ENCODE measurements at places on chromosomes 1 and 21.

GRCh38 chr1:33378976-33379375, 51.9 kb downstream of the PHC2 start:
- no peak for DNase-seq

- DNase-seq = no peak
Observed at GRCh38 chr1:212698467-212699103, 1.1 kb downstream of the BATF3 start.

DNA sequence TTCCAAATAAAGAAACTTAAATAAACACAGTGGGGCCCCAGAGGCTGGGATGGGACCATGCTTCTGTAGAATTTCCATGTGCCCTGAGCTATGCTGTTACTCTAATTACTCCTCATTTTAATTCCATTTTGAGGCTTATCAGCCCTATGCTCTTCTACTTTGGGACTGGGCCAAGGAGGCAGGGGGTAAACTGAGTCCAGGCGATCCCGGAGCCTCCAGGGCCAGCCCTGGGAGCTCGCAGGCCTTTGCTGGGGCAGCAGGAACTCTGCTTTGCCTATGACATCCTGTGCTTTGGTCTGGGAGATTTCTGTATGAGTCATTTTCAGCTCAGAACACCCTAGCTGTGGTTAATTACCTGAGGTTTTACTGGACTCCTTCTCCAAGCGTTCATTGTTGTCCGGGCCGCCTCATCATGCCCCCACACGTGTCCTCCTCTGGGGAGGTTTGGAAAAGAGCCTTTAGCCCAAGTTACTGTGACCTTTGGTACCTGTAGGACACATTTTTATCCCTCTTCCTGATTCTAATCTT, 95.7 kb downstream of the RHOU start:
- DNase-seq = no peak

- DNase-seq = no peak
Observed at GRCh38 chr21:37534431-37534830, 167.9 kb downstream of the DYRK1A start.

- DNase-seq = no peak
Observed at GRCh38 chr1:32861904-32862695, 8.6 kb downstream of the FNDC5 start.

- no peak for DNase-seq
Observed at GRCh38 chr1:203229471-203230135, at the start of gene CHIT1. Gene CHIT1 (minus strand): TSS chr1:203229673. CDS start chr1:203229636, 37 bp downstream.

DNA sequence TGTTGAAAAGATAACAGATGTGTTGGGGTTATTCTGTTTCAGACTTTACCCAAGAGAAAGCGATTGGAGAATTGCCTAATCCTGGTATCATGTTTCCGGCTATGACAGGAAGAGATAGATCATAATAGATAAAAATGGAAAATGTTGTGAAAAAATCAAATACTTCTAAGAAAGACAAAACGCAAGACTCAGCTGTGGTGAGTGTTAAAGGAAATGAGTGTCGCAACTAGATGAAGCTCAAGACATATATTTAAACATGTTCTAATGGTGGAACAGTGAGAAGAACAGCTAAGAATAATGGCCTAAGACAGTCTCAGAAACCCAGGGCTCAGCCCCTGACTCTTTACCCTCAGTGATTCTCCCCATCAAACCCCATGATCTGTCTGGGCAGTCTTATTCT, 426.7 kb upstream of the RUNX1 start:
- DNase-seq = no peak

DNA sequence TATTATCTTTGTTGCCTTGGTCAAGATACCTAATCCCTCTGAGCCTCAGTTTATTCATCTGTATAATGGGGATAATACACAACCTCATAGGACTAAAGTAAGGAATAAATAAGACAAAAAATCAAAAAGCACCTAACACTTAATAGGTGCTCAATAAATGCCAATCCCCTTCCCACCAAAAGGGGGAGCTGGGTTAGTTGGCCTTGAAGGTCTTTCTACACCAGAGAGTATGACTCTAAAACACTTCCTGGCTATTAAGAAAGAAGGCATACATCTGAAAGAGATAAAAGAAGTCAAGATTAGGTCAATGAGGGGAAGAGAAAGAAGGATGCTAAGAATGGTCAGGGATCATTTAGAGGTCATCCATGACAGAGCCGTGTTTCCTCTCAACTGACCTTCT, 11.1 kb downstream of the VSIG8 start:
- no peak for DNase-seq

GRCh38 chr1:184930645-184931044, 43.7 kb downstream of the NIBAN1 start:
- DNase-seq = no peak

- DNase-seq = no peak
Observed at GRCh38 chr1:157371826-157372225, 180.5 kb downstream of the FCRL5 start.

DNA sequence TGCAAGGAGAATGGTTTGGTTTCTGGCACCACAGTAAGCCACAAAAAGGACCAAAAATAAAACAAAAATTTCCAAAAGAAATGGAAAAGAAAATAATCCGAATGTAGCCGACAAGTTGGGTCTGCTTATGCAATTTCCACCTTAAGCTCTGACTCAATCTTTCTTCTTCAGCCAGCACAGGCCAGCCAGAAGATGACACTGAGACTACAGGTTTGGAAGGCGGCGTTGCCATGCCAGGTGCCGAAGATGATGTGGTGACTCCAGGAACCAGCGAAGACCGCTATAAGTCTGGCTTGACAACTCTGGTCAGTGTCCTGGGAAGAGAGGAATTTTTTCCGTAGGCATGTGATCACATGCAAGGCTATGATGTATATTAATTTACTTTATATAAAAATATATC, 23.4 kb downstream of the PDPN start:
- no peak for DNase-seq

DNA sequence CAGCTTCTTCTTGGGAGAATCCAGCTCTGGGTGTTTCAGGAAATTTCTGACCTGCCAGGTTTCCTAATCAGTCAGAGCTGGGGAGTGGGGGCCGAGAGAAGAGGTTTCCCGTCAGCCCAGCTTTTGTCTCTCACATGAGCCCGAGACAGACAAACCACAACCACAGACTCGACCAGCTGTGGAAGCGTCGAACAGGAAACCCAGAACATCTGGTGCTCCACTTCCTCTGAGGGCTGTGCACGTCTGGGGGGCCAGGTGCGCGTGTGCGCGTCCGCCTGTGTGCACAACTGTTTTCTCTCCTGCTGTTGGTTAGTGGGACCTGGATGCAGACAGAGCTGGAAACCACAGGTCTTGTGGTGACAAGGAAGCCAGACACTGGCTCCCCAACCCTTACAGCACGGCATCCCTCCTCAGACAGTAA, 113.0 kb upstream of the SLC25A33 start:
- peak; percentile 80 for DNase-seq

- DNase-seq = no peak
Observed at GRCh38 chr1:11298390-11299224, 25.6 kb downstream of the UBIAD1 start.

DNA sequence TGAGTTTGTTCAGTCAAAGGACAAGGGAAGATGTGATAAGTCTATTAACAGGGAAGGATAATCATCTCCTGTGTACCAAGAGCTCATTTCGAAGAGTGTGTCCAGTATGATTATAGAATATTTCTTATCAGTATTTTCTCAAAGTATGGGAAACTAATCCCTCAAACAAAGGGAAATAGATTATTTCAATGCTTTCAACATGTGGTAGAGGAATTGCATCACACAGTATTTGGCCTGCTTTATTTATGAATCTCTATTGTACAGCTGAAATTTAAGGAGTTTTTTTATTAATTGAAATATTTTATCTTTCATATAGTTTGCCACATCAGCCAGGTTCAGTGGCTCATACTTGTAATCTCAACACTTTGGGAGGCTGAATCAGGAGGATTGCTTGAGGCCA, 151.0 kb downstream of the CLEC20A start:
- no peak for DNase-seq

DNA sequence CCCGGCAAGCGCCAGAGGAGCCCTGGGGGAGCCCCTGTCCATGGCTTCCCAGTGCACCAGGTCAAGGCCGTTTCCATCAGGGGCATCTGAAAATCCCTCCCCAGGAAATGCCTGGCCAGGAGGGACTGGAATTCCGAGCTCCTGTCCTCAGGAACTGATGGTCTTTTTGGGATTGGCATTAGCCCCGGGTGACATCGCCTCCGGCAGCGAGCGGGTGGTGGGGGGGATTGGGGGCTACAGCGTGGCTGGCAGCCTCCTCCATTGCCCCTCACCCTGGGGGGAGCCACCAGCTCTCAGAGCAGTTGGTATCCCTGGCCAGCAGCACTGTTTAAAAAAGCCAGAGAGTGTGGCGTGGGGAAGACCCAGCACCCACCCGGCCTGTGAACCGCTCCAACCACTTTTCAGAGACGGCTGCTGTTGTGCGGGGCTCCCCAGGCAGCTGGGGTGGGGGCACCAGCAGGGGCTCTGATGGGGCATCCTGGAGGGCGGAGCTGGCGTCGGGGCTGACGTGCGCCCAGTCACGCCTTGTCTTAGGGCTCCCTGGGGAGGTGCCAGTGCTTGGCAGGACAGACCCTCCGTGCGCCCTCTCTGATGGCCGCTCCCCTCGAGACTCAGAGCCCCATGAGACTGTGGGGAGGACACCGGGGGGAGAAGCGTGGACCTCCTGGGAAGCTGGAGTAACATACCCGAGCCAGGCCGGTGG, 62.9 kb upstream of the TTC34 start:
- DNase-seq = no peak

- no peak for DNase-seq
Observed at GRCh38 chr1:32813941-32814739, 3.0 kb downstream of the YARS1 start.

GRCh38 chr1:64167176-64167575, 36.2 kb upstream of the UBE2U start:
- DNase-seq = no peak

GRCh38 chr1:11482198-11482597, 3.2 kb downstream of the DISP3 start:
- no peak for DNase-seq

DNA sequence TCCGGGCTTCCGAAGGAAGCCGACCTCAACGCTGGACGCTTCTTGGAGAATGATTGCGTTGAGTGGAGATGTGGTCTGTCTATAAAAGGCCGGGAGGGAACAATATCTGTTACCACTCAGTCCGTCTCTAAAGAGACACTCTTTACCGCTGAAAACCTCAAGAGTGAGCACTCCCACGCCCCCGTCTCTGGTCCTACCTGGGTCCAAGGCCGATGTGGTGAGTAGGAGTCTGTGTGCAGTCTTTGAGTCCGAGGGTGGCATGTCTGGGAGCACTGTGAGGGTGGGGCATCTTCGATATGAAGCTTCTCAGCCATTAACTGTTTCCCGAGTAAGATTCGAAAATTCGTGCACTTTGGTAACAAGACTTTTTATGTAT, 576 bp downstream of the ZFP69 start:
- no peak for DNase-seq

GRCh38 chr1:232249339-232249738, 380.6 kb downstream of the SIPA1L2 start:
- DNase-seq = no peak

GRCh38 chr1:192724670-192725069, 84.2 kb upstream of the RGS2 start:
- no peak for DNase-seq

DNA sequence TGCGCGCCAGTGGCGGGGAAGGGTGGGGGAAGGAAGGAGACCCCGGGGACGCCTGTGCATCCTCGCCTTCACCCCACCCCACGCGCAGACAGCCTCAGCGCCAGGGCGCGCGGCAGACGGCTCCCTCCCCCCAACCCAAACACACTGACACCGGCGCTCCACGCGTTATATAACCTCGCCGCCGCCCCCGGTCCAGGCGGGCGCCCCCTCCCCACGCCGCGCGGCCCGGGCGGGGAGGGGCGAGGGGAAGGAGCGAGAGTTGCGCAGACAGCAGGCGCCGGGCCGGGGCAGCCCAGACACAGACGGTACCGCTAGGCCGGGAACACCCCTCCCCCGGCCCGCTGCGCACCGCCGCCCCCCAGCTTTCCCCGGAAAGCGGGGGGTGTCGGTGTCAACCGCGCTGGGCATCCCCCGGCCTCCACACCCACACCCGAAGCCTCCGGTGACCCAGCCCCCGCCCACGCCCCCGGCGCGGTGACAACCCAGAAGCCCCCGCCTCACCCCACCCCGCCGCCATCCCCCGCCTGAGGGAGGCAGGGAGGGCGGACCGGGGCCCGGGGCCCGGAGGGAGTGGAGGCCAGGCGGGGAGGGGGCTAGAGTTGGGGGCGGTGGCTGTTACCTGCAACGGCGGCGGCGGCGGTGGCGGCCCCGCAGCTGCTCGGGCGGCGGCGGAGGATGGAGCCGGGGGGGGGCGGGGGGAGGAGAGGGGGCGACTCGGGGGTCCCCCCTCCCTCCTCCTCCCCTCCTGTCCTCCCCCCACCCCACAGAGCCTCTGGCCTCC, 432 bp downstream of the AKT3 start:
- DNase-seq = peak; percentile 68

- no peak for DNase-seq
Observed at GRCh38 chr1:5944154-5944842, 47.9 kb downstream of the NPHP4 start.

DNA sequence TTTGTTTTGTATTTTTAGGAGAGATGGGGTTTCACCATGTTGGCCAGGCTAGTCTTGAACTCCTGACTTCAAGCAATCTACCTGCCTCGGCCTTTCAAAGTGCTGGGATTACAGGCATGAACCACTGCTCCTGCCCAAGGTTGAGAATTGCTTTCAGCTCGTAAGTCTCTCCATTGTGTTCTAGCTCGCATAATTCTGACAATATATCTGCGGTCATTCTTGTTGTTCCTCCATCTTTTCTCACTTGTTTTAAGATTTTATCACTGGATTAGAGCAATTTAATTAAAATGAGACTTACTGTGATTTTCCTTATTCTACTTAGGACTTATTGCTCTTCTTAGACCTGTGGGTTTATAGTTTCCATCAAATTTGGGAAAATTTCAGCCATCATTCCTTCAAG, 102.9 kb downstream of the AHCTF1 start:
- no peak for DNase-seq

DNA sequence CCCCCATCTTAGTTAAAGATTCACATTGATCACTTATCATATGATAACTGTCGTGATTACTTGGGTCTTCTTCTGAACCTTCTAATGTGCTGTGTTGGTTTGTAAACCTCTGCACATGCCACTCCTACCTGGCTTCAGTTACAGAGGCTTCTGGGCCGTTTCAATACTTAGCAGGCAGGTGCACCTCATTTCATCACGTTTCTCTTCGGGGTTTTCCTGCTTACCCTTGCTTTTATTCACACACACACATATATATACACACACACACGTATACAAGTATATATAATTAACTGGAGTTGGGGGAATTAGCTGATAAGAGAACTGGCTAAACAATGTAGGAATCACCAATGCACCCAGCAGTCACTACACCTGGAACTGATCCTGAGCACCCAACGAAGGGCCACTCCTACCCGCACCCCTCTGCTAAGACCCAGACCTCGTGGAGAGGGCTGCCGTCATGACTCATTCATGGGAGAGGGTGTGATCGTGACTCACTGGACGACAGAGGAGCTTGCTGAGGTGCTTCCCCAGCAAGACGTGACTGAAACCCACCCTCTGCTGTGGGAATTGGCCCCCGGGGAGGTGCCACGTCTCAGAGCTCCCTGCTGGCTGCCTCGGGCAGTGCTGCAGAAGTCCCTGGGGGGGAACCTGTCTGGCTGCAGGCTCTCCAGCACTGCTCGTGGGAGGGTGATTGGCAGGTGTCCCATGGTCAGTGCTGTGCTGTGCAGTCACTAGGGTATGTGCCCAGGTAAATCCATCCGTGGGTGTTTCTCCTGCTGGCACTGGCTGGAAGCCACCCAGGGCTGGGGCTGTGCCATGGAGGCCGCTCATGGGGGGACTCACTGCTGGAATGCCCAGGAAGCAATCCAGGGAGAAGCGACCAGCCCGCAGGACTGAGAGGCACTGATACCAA, 166.6 kb downstream of the DYRK1A start:
- DNase-seq = no peak

- no peak for DNase-seq
Observed at GRCh38 chr21:32565856-32566465, 19.4 kb downstream of the TCP10L start.
